ENCODE measurements at places on chromosomes 7 and 10. TPM values are rescaled to one million over a fixed set of nuclear protein-coding genes. Genes with fewer than 3 reads are reported as not detected.

Gene FAM20C
- polyA plus RNA-seq: 57.2 TPM

Gene MCM7
- polyA plus RNA-seq: 93.8 TPM

Gene ST8SIA6
- polyA plus RNA-seq: 3.0 TPM

Gene NPTX2
- 9.2 TPM for polyA plus RNA-seq

Gene HTR5A
- polyA plus RNA-seq: 0.03 TPM

Data from large intestine (tissue), 12 donors.